ENCODE measurements at places on chromosomes 5 and 9.

GRCh38 chr5:61884252-61884855 lies 421.7 kb upstream of the KIF2A start:
- DNase-seq: no peak

DNA sequence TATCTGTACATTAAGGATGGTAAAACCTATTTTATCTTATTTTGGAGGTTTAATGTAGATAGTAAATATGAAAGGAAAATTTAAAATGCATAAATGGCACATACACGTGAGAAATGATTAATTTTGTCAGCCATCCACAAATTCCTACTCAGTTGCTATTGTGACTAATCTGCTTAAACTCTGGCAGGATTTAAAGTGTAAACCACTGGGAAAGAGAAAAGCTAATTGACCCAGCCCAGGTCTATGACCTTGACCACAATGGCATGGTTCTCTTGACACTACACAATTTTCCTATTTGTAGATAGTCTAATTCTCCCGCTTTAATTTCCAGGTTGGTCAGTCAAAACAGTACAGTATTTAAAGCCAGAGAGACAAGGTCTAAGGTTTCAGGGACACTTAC lies 459.0 kb upstream of the KLF4 start:
- DNase-seq: no peak

DNA sequence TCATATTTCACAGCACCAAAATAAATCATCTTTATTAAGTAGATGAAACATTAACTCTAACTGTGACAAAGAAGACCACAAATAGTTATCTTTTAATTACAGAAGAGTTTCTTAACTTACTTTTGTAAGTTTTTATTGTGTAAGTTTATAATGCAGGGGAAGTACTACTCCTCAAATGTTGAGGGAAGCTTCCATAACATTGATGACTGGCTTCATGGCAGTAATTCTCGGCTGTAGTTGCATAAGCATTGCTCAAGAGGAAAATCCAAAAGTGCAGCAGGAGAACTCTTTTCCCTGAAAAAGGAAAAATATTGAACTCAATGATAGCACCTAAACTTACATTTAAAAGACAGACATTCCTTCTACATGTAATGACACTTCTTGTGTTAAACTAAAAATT lies 4.6 kb downstream of the TSLP start:
- DNase-seq: no peak

DNA sequence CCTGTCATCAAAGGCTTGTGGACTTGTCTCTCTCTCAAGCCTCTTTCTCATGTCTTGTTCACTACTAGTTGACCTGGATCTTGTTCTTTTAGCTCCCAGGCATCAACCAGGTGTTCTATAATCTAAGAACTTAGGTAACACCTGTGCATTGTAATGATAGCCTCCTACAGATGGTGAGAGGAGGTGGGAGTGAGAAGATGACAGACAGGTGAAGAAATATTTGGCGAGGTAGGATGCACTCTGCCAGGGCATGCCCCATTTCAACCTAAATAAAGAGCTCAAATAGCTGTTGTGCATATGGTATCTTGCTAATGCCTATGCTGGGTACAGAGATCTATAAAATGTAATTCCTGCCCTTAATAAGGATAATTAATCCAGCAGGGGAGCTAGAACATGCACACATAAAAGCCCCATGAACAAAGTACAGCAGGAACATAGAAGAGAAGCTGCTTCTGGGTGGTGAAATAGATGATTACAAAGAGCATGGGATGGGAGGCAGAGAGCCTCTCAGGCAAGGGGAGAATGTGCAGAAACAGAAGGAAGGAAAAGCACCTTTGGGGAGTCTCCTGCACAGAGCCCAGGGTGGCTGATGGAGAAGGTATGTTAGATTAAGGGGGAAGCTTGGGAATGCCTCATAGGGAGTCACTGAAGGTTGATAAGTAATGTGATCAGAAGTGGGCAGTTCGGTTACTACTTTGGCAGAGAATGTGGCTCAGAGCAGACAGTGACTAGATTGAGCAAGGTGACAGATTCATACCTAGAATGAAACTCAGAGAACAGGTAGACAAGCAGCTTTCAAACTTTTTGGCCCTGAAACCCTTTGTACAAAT lies 28.0 kb upstream of the PLIN2 start:
- DNase-seq: no peak

- DNase-seq: no peak
Observed at GRCh38 chr9:109035684-109036423, 22.6 kb upstream of the CTNNAL1 start.

DNA sequence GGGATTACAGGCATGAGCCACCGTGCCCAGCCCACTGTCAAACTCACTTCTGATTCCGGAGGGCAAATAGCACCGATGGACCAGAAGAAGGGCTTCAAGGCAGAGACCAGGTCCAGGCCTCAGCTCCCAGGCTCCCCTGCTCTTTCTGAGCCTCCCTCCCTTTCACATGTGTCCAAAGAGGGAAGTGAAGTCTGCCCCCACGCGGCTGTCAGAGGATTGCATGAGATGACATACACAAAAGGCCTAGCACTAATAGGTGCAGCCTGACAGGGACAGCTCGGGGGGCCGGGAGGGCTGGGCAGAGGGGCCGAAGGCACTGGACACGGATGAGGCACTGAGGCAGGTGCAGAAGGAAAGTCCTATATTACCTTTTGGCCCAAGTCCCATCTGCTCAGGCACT lies 16.1 kb downstream of the FBP1 start:
- DNase-seq: no peak

- DNase-seq: no peak
Observed at GRCh38 chr9:69324549-69325401, at the start of gene ENTREP1. TSS of gene ENTREP1 (plus strand) at chr9:69325215. CDS start at chr9:69325310, 95 bp downstream.

DNA sequence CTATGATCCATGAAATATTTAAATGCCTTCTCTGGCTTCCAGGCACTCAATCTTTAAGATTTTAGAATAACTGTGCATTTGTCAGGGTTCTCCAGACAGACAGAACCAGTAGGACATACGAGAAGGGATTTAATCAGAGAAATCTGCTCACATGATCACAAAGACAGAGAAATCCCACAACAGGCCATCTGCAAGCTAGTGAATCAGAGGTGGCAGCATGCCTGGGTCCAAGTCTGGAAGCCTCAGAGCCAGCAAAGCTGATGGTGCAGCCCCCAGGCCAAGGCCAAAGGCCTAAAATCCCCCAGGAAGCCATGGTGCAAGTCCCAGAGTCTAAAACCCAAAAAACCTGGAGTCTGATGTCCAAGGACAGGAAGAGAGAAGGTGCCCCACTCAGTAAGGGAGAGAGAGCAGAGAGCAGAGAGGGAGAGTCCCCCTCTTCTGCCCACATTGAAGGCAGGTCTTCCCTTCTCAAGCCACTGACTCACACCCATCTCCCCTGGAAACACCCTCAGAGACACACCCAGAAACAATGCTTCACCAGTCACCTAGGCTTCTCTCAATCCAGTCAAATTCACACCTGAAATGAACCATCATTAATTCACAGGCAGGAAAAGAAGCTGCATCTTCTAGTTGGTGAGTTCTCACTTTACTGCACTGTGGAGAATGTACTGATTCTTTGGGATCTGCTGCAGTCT lies 48.7 kb downstream of the CAMSAP1 start:
- DNase-seq: no peak

DNA sequence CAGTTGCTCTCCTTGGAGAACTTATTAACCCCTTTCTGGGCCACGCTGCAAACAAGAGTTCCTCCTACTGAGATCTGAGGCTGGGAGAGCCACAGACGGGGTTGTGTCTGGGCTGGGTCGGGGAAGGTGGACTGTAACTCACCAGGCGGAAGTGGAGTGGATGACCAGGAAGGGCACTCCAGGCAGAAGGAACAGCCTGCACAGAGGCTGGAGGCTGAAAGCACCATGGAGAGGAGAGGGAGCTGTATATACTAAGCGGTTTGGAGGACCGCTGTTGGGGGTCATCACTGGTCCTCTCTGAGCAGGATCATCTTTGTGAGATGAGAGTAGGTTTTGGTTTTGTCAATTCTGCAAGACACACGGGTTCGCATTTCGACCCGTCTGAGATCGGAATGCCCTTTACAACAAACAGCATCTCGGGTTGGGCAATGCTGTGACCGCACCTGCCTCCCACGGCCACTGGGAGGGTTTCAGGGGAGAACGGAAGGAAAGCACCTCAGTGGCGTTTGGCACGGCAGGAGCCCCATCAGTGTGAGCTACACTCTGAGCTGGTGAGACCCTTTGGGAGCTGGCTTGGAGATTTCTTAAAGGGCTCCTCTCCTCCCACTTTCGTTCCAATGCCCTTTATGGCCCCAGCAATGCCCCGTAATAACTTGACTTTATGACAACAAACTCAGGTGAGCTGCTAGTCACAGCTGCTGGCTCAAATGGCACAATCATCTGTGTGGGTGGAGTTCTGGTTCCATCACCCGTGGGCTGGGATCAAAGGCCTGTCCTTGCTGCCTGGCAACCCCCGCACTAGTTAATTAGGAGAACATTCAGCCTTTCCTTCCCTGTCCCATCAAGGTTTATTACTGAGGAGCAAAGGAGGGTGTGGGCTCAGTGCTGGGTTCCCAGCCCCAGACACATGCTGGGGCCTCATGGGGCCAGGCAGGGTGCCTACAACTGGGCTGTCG lies 18.7 kb upstream of the NEURL1B start:
- DNase-seq: no peak

- DNase-seq: no peak
Observed at GRCh38 chr5:176530983-176531901, 6.0 kb downstream of the RNF44 start.

DNA sequence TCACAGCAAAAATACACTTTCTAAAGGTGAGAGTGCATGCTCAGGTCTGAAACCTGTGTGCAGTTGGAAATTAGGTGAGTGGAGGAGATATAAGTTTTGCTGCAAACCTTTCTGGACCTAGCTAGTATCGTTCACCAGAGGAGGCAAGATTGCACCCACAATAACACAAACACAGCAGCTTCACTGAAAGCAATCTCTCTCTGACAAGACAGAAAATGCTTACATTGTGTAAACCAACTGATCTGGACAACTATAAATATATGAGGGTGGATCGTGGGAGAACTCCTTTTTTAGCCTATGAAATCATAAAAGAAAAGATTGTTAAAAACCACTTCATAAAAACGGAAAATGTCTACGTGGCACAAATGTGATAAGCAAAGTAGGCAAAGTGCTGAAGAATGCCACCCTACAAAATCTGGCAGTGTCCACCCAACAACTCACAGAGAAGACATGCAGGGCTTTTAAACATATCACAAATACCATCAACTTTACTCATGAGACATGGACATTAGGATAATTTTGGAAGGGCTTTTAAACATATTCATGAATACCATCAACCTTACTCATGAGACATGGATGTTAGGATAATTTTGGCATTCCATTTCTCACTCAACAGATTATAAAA lies 134.3 kb downstream of the CDH18 start:
- DNase-seq: no peak

Measured in T-helper 17 cell (primary cell).